ENCODE measurements at places on chromosomes 12 and 14. TPM values are rescaled to one million over a fixed set of nuclear protein-coding genes. Genes with fewer than 3 reads are reported as not detected.

Gene SERPINA12
- 0.91 TPM for polyA plus RNA-seq

Gene CBLN3
- polyA plus RNA-seq, result 3.7 TPM

Gene LRRIQ1
- polyA plus RNA-seq, result 37.4 TPM

- DNase-seq, result no peak
Observed at GRCh38 chr12:73863546-73863945, 674.1 kb upstream of the ATXN7L3B start.

DNA sequence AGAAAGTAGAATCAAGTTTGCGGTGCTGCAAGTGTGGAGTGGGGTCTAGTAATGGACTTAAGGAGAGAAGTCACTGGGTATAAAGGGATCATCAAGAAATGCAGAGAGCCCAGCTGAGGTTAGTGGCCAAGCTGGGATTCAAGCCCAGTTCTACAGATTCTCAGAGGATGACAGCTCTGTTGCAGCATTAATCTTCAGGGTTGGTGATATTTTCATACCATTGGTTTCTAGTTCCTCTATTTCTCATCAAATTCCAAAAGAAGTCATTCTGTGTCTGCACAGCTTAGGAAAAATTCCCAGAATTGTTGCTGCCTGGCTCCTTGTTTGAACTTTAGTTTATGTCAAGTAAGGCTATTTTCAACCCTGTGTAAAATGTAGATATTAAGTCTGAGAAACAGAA is 169.5 kb upstream of the NTF3 start:
- no peak for DNase-seq

GRCh38 chr12:43758247-43758727 is 303 bp downstream of the PUS7L start:
- peak; percentile 29 for DNase-seq

- DNase-seq, result no peak
Observed at GRCh38 chr12:32032205-32032810, 73.1 kb downstream of the RESF1 start.

DNA sequence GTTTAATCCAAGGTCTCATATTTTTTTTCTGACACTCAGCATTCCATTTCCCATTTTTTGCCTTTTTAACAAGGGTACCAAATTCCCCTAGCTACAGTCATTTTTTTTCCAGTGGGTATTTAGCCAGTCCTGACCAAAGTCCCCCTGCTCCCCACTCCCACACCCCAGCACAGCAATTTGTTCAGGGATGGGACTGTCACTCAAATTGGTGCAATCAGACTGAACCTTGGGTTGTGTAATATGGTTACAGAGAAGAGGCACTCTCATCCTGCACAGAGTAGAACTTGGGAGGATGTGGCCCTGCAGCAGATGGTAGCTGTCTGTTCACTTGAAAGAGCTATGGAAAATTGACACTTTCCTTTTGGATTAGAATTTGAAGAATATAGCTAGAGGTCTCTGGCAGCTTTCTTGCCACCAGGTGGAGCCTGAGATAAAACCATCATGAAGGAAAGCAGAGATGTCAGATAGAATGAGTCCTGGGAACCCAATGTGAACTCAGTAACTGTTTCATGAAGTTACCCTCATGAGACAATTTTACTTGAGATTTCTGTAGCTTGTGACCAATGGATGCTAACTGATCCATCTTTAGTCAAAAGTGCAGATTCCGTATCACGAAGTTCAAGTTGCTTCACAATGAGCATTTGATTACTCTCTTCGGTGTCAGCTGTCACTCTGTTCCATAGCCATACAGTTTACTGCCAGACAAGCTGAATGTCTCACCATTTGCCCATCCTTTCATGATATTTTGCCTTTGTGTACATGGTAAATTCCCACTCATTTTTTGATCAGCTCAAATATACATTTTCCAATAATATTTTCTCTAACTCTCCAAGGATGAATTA is 394.0 kb upstream of the SYT1 start:
- peak; percentile 27 for DNase-seq

DNA sequence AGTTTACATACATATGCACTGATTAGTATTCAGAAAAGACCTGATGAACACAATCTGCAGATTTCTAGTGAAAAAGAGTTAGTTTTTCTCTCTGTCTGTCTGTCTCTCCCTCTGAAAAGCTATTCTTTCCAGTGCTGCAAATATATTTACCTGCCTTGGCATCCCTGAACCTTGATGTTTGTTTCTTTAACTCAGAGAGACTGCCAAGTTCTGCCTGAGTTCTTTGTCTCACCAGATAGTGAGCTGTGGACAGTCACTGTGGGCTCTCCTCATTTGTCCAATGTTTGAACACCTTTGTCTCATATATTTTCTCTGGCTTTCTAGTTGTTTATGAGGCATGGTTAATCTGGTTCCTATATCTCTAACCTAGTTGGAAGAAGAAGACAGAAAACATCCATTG is 250.4 kb downstream of the SOX5 start:
- no peak for DNase-seq

DNA sequence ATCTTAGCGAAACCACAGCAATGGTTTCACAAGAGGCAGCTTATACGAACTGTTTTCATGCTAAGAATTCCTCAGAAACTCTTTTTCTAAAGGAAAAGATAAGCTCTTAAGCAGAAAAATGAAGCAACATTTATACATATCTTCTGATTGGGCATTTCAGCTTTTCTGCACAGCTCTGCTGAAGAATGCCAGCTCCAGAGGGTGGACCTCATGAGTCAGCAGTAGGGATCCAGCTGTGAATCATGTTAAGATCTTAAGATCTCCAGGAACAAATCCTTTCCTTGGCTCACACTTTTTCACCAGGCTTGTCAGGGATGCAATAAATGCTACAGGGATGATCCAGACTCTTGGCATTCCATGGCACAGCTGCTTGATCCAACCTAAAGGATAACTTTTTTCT is 477.1 kb upstream of the CCDC196 start:
- DNase-seq, result no peak

DNA sequence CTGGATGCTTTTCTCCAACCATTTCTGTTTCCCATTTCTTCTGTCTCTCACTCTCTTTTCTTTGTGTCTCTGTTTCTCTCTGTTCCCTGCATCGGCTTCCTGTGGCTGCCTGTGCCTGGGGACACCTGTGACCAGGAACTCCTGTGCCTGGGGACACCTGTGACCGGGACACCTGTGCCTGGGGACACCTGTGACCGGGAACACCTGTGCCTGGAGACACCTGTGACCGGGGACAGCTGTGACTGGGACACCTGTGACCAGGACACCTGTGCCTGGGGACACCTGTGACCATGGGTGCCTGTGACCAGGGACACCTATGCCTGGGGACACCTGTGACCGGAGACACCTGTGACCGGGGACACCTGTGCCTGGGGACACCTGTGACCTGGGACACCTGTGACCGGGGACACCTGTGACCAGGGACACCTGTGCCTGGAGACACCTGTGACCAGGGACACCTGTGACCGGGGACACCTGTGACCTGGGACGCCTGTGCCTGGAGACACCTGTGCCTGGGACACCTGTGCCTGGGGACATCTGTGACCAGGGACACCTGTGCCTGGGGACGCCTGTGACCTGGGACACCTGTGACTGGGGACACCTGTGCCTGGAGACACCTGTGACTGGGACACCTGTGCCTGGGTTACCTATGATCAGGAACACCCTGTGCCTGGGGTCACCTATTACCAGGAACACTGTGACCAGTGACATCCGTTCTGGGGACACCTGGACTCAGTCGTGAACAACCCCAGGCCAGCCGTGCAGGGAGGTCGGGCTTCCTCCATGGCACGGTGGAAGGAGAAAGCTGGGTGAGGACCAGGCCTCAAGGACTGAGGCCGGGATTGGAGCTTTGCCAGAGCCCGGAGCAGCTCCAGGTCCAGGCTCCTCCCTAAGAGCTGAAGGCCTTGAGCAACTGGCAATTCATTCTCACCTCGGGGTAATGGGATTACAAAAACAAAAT is 23.4 kb upstream of the FBRSL1 start:
- no peak for DNase-seq
